ENCODE measurements at places on chromosomes 2 and 18.

GRCh38 chr2:111117598-111118480, 2.9 kb upstream of the BCL2L11 start:
- no peak for DNase-seq

- DNase-seq, result no peak
These were observed 103.4 kb downstream of the ALPK2 start for GRCh38 chr18:58525517-58525916.

DNA sequence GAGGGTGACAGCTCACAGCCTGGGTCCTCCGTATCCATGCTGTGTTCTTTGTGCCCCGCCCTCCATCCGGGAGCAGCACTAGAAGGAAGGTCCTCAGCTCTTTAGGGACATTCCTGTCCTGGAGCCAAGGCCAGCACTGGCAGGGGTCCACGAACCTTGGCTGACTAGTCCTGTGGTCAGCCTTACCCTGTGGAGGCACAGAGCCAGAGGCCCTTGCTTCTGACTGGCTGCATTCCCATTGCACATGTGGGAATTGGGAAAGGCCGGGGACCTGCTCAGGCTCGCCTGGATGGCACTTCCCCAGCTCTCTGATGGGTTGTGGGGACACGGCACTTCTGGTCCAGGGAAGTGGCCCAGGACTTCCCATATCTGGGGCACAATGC, 24.9 kb upstream of the RHOB start:
- peak; percentile 76 for DNase-seq

- DNase-seq, result no peak
These were observed 189.8 kb downstream of the NCK2 start for GRCh38 chr2:105934467-105934866.

DNA sequence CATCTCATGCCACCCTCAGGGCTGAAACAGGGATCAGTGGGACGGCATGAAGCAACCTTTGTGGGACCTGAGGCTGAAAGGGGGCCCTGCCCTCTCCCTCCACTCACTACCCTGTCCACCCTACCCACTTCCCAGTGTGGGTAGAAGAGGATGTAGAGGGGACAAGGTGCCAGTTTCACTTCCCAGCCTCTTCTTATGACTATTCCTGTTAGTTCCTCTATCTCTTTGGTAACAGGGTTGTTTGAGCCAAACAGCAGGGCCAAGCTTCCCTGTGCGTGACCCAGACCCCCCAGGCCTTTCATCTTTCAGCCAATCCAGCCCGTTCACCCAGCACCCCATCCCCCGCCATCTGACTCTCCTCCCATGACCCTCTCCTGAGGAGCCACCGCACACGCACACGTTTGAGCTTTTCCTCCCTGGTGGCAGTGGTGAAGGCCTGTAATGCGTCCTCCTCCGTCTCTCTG, 82.3 kb downstream of the STPG4 start:
- no peak for DNase-seq

- DNase-seq, result no peak
These were observed 18.7 kb downstream of the MEP1B start for GRCh38 chr18:32208577-32208976.

- peak; percentile 17 for DNase-seq
These were observed 356.6 kb downstream of the FBXO15 start for GRCh38 chr18:73791081-73791480.

- DNase-seq, result no peak
These were observed 65.8 kb upstream of the EDAR start for GRCh38 chr2:109054865-109055264.
